KBM-7 (cell line): ENCODE measurements at places on chromosomes 16 and 17.

- DNase-seq = peak; percentile 30
These were observed 290.6 kb upstream of the CCL2 start for GRCh38 chr17:33964344-33964979.

- no peak for DNase-seq
These were observed 180.2 kb upstream of the CHMP6 start for GRCh38 chr17:80811181-80812105.

GRCh38 chr17:75900691-75901533, 3.8 kb downstream of the MRPL38 start:
- no peak for DNase-seq

DNA sequence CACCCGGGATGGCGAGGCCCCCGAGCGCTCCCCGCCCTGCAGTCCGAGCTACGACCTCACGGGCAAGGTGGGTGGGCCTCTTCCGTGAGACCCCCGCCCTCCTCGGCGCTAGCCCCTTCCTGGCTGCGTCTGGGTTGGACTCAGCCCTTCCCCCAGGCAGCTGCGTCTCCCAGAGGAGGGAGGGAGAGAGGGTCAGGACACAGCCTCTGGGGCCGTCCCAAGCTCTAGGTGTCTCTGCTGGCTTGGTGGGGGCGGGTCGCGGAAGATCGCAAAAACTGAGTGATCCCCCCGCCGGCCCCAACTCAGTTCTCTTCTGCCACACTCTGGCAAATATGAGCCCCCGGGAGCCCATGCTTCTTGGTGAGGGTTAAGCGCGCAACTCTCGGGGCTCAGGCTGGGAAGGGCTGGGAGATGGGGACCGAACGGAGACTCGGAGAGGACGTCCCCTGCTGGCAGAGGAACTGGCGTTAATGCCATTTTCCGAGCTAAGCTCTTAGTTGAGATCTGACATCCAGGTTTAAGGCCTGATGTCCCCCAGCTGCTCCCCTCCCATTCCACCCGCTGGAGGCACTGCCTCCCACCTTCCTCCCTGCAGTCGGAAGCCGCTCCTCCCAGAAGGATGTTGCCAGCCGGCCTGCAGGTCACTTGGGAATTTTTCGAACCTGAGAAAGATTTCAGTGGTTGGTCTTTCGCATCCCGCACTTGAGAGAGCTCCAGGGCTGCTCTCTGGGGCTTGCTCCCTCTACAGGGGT, 419 bp downstream of the RAB37 start:
- peak; percentile 52 for DNase-seq

DNA sequence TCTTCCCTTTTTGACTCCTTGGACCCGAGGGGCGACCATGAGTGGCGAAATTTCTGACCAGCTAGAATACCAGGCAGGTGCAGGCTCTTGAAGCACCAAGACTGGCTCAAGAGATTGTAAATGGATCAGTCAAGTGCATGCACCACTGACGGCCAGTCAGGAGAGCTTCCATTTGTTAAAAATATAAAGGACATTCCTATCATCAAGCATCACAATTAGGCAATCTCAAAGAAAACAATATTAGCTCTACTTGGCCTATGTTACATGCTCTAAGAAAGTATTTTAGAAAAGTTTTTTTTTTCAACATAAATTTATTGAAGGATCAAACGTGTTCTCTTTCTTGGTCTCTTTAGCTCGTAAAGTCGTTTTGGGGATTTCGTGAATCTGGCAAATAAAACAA, 1.5 kb upstream of the PRKCA start:
- no peak for DNase-seq

DNA sequence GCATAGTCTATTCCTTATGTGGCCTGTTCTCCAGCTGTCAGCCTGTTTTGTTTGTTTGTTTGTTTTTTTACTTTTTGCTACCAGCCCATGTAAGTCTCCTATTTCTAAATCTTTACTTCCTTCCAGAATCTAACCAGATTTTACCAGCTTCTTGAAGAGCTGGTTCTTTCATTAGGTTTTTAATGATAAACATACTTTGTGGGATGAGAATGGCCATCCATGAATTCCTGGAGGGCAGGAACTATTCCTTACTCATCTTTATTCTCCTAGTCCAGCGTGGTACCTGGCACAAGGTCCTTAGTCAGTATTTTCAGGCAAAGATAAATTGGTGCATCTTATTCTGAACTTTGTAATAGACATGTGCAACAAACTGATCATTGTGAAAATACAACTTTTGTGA, 17.3 kb downstream of the RSPRY1 start:
- DNase-seq = no peak

- peak; percentile 93 for DNase-seq
These were observed at the start of gene CKLF for GRCh38 chr16:66552286-66553177. Gene CKLF (plus strand): TSS chr16:66552576. CDS start chr16:66552716, 140 bp downstream.

DNA sequence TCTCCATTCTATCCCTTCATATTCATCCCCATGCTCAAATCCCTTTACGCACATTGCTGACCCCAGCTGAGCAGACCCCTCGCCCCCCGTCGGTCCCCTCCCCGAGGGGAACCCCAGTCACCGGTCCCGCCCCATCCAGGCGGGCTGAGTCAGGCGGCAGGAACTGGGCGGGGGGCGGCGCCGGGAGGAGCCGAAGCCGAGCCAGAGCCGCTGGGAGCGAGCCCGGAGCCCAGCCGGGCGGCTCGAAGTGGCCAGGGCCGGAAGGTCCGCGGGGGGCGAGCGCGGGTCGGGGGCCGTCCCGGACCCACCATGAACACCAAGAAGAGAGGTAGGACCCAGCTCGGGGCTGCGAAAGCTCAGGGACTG, 8.6 kb downstream of the RIPOR1 start:
- DNase-seq = no peak

GRCh38 chr16:84053237-84053636, 10.6 kb upstream of the SLC38A8 start:
- no peak for DNase-seq
